ENCODE measurements at places on chromosomes 1 and 21. TPM values are rescaled to one million over a fixed set of nuclear protein-coding genes. Genes with fewer than 3 reads are reported as not detected.

ANGPTL3 gene
- 0.77 TPM for total RNA-seq

TGFBR3 gene
- total RNA-seq: 15.2 TPM

GUCA2A gene
- 28.8 TPM for total RNA-seq

SYTL1 gene
- total RNA-seq: 11.2 TPM

KLF17 gene
- total RNA-seq: not detected

MOV10 gene
- total RNA-seq: 102 TPM

SPRR2A gene
- not detected for total RNA-seq

UBL4B gene
- total RNA-seq: not detected

AADACL3 gene
- total RNA-seq: not detected

GBP7 gene
- total RNA-seq: not detected

CLCNKB gene
- not detected for total RNA-seq

HPDL gene
- total RNA-seq: 78.2 TPM

NEGR1 gene
- not detected for total RNA-seq

C1orf226 gene
- 7.3 TPM for total RNA-seq

SLC9C2 gene
- total RNA-seq: not detected

KRTAP19-1 gene
- not detected for total RNA-seq

TMEM269 gene
- total RNA-seq: 0.68 TPM

ELF3 gene
- total RNA-seq: 116 TPM

JAM2 gene
- total RNA-seq: not detected

KIF26B gene
- 4.9 TPM for total RNA-seq

LPGAT1 gene
- 25.6 TPM for total RNA-seq

DCAF6 gene
- 41.9 TPM for total RNA-seq

MROH9 gene
- not detected for total RNA-seq

Data from Caco-2 (cell line).